ENCODE measurements at places on chromosomes 2 and 18.
A peak's percentile ranks its signal among the peaks of the same experiment; 100 is the strongest.

- peak; percentile 37 for DNase-seq
Observed at GRCh38 chr18:48803518-48803917, 147.2 kb downstream of the SMAD7 start.

GRCh38 chr2:168157926-168158325 is 89.5 kb downstream of the STK39 start:
- DNase-seq: no peak

DNA sequence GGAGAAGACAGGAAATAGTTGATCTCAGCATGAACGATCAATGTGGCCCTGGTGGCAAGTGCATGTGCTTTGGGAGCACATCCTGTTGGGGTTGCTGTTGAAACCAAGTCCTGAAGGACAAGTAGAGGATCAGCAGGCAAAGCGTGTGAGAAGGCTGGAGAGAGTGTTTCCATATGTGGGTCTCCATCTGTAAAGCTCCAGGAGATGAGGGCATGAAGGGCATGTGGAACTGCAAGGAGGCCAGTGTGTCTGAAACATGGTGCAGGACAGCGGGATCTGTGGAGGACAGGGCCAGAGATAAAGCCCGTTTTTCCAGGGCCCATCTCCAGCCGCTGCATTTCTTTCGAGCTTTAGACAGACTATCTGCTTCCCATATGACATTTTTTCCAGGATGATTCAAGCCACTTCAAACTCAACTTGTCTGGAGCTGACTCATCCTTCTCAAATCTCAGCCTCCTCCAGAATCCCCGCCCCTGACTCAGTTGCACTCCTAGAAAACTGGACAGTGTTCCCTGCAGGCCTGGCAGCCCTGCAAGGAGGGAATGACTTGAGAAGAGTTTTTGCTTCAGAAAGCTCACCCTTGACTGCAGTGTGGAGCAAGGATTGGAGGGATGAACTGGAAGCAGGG is 226.1 kb downstream of the VAPA start:
- DNase-seq: peak; percentile 37

GRCh38 chr2:20062615-20063545 is 11.5 kb upstream of the LAPTM4A start:
- no peak for DNase-seq

DNA sequence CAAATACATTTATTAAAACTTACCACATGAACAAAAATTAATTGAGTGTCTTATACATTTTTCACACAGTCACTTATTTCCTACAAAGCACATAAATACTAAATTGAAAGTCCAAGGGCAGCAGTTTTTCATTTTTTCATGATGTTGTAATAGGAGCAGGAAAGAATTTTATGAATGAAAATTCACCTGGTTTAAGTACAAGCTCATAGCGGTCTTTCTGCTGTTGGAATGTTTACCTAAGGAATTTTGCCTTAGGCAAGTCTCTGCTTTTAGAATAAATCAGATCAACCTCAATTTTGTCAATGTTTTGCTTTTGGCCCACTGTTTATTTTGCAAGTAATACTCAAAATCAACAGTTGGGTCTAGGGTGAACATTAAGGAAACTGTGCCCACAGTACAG is 40.0 kb downstream of the ETAA1 start:
- no peak for DNase-seq

DNA sequence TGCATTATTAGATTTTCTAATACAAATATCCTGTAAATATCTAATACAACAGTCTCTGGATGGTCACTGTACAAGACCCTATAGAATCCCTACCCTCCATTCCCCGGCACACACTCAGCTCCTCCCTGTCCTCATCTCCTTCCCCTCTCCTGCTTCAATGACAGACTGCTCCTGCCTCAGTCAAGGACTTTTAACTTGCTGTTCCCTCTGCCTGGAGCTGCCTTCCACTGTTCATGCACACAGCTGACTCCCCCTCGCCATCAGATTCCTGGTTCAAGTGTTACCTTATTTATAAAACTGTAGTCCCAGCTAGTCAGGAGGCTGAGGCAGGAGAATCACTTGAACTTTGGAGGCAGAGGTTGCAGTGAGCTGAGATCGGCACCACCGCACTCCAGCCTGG is 3.3 kb downstream of the CDK15 start:
- no peak for DNase-seq

- DNase-seq: no peak
Observed at GRCh38 chr2:98759338-98759737, 28.4 kb upstream of the MGAT4A start.

DNA sequence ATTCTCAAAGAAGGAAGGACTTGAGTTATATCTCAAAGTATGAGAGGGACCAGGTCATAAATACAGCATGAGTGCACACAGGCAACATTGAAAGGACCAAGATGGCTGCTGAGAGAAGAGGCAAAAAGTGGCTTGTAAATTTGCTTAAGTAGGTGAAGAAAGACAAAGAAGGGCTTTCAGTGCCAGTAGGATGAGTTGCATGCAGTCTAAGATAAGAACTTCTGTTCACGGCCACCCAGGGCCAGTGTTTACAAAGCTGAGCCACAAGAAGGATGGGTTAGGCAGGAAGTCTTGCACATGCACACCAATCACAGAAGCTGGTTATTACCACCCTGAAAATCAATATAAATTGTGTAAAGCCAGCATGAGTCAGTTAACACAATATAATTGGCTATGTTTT is 3.1 kb upstream of the ABCB11 start:
- DNase-seq: no peak

DNA sequence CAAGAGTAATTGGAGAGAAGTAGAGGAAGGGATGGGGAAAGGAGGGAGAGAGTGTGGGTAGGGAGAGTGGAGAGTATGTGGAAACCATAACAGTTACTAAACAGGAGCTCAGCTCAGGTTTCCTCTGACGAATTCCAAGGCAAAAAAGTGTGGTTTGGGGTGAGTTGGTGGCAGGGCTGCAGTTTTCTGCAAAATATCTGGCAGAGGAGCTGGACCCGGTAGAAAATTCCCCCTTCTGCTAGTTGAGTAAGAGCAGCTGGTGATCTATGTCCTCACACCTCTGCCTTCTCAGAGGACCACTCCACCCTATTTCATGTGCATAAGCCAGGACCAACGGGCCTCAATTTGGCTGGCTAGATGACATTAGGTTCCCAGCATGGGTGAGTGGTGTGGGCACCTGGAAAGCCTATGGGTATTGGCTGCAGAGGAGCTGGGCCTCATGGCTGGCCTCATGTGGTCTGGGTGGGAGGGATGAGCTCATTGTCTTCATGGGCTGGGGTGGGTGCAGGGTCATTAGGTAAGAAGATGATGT is 13.2 kb downstream of the NRP2 start:
- DNase-seq: no peak

- no peak for DNase-seq
Observed at GRCh38 chr2:17637131-17637906, 96.8 kb downstream of the VSNL1 start.

DNA sequence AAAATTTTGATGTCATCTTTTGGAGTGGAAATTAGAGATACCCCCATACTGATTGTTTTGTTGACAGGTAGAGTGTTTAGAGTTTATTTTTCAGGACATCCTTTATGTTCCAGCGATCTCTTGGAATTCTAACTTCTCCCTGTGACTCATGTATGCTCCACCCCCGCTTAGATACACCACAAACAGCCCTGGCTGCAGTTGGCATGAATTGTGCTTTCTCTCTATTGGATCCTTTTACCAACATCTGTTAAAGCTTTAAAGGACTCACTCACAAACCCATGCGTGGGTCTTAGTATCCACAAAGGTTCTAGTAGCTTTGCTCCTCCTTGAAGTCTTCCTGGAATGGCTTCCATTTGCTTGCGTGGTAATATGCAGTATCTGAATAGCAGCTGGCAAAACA is 409.5 kb upstream of the POU3F3 start:
- no peak for DNase-seq

- no peak for DNase-seq
Observed at GRCh38 chr2:106068451-106068850, 125.7 kb downstream of the UXS1 start.

- no peak for DNase-seq
Observed at GRCh38 chr18:41372046-41372665, 582.9 kb upstream of the PIK3C3 start.

- DNase-seq: no peak
Observed at GRCh38 chr2:202157211-202157990, 81.0 kb downstream of the SUMO1 start.

DNA sequence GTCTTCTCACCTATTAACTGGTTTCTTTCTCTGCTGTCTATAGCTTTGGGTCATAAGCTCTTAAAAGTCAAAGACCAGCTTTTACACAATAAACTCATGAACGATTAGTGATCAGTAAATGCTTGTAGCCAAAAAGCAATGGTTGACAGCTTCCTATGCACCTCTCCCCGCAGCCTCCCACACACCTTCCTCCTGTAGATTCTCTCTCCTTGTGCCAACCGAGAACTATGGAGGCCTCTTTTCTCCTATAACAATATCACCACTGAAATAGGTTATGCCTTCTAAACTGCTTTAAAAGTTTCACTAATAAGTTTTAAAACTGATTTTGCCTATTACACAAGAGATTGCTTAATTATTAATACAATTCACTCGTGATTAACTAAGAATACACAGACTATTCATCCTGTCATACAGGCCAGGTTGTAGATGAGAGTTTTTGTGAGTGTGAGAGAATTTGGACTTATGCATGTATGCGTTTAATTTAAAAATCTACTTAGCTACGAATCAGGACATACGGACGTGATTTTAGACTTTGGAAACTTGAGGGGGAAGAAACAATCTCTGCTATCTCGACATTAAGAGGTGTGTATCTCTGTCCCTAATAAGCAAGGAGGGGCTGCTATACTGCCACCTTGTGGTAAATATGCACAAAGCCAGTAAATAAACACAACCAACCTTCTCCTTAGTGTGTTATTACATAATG is 229.1 kb upstream of the RBBP8 start:
- DNase-seq: no peak

DNA sequence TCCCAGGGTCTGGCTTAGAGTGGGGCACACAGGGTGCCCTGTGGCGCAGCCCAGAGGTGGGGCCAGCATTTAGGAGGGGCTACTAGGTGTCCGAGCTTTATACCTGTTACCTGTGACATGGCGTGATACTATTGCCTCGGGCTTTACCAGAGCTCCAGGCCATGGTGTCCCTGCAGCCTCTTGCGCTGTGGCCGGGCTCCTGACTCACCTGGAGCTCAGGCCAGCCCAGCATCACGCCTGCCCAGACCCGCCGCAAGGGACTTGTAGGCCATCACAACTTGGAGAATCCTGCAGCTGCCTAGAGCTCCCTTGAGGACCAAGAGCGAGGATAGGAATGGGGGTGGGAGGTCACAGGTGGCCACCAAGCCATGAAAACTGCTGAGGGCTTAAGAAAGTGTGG is 8.0 kb downstream of the INHBB start:
- no peak for DNase-seq

GRCh38 chr2:2874341-2874740 is 503.3 kb downstream of the EIPR1 start:
- DNase-seq: no peak

DNA sequence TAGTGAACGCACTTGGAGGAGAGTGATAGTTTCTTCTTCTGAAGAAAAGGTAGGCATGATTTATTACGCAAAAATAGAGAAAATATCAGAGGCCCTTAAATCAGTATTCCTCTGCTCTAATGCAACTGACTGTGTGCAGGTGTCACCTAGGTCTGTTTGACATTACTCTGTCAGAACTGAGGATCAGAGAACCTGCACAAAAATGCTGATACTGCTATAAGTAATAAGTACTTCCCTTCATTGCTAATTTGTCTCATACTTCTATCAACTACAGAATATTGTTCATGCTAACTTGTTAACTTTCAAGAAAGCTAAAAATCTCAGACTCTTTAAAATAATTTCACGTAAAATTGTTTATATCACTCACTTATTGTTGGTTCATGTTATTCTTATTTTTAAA is 358.5 kb downstream of the ZNF804A start:
- no peak for DNase-seq

DNA sequence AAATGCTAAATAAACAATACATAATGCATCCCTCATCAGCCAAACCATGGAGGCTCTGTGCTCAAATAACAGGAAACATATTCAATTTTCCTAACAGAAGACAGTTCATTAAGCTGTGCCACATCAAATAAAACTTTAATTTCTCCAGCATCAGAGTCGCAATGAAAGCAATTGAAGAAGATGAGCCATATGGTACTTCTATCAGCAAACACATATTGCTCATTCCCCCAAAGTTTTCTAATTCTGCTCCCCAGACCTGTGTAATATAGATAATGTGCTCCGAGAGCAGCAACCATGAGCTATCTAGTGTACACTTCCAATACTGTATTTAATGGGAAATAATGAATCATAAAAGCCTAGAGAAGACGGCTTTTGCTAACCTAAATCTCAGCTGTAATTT is 263.2 kb downstream of the MEIS1 start:
- DNase-seq: no peak

DNA sequence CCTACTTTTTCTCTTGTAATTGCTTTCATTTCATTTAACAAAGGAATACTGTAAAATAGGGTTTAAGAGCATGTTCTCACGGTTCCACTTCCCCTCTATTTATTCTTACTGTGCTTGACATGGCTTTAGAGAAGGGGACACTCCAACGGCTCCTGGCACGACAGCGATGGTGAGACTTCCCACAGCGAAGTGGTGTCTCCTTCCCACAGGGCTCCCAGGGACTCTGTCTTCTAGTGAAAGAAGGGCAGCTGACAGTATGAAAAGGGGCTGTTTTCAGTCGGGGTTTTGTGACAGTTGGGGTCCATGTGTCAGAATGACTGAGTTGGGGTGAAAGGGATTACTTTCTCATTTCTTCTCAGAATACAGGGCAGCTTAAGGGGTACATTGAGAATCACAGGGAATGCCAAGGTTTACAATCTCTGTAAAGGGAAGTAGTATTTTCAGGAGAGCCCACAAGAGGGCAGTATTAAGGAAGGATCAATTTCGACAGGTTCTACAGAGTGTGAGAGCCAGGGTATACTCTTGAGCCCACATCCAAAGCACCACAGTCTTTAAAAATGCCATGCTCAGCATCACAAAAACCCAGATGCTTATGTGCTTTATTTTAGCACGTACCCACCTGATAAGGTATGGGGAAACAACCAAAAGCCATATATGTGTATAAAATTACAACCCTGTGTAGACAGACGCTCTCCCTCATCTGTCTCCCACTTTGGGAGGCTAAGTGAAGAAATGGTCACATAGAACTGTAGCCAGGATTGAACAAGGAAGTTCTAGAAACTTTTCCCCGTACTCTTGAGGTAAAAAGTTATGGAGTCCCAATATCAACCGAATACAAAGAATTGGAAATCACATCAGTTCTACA is 31.3 kb upstream of the RAPGEF4 start:
- no peak for DNase-seq

DNA sequence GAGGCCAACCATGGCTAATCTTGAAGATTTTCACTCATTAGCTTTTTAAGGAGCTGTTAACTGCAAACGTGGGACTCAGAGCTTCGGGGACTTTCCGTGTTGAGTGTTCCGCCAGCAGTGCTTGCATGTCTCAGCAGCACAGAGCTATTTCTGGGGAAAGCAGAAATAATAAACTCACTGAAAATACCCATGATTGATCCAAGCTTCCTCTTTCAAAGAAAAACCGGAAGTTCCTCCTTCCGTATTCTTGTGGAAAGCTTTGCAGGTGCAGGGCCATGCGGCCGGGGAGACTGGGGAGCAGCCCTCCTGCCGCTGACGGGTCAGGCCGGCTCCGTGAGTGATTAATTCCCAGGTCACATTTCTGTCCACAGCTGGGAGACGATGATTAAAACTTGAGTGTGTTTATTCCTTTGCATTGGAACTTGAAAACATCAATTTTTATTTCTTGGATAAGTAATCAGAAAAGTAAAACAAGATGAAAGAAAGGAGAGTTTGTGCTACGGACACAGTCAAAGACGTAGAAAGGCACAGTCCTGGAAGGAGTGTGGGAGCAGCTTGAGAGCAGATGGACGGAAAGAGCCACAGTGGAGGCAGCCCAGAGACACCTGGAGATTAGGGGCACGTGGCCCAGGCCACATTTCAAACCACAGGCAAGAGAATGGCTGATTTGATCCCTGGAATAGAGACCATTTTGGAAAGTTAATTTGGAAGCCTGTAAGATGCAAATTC is 54.2 kb upstream of the CTDP1 start:
- no peak for DNase-seq

All from H1 (cell line).